ENCODE measurements at places on chromosomes 6 and 20. TPM values are rescaled to one million over a fixed set of nuclear protein-coding genes. Genes with fewer than 3 reads are reported as not detected.

The LAMA4 gene
- total RNA-seq, result 49.4 TPM

The YIPF3 gene
- total RNA-seq, result 112 TPM

The SLC22A7 gene
- total RNA-seq, result not detected

The TMEM151B gene
- 0.45 TPM for total RNA-seq

The HLA-DQA2 gene
- total RNA-seq, result not detected

The SNPH gene
- 3.0 TPM for total RNA-seq

The CST7 gene
- not detected for total RNA-seq

The RAB32 gene
- total RNA-seq, result 21.3 TPM

The TBC1D32 gene
- total RNA-seq, result 30.1 TPM

The AIF1 gene
- 5.1 TPM for total RNA-seq

The MTO1 gene
- 21.6 TPM for total RNA-seq

The RAET1E gene
- not detected for total RNA-seq

The ZSCAN31 gene
- total RNA-seq, result 5.8 TPM

The RCAN2 gene
- 4.0 TPM for total RNA-seq

The TUBB2B gene
- total RNA-seq, result 121 TPM
